Activated CD8-positive, alpha-beta T cell treated with anti-CD3 and anti-CD28 coated beads, Interleukin-2, amount 10 ng/mL, durations not matched to agents 7 days and 5 days (primary cell): ENCODE measurements at places on chromosomes 12 and 14. TPM values are rescaled to one million over a fixed set of nuclear protein-coding genes. Genes with fewer than 3 reads are reported as not detected.

GRCh38 chr12:71661977-71662530, 1.6 kb downstream of the ZFC3H1 start:
- H3K27me3 ChIP-seq: no peaks in the 10 kb centered on the region
- peak overlapping the region; percentile 100 for H3K27ac ChIP-seq
- no peak for DNase-seq

Gene IKZF4
- 19.9 TPM for total RNA-seq

DNA sequence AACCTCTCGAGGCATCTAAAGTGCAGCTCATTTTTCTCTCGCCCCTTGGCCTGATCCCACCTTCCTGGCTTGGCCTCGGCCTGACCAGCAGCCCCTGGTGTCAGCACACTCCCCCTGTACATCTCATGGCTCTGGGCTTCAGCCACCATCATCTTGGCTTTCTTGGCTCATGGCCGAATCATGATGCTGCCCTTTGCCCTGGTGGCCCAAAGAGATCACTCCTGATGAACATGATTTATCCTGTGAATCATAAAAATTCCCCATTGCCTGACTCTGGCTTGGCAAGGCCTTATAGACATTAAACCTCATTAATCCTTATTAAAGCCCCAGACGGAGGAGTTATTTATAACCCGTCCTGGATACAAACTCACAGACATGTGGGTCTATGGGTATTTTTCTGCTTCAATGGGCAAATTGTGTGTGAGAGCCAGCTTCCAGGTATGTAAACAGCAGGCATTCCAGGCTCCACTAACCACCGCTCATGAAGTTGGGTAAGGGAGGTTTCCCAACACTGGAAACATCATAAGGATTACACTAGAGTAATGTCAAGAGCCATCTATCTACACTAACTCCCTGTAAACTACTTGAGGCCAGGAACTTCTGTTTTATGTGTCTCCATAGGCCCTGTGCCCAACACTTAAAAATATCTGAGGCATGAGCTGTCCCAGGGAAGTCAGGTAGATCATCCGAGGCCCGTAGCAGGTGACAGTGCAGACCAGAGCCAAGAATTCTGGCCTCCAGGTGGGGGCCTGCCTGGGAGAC, 171.2 kb downstream of the TTC8 start:
- no peak for DNase-seq
- H3K4me1 ChIP-seq: no peaks in the 10 kb centered on the region
- no peaks in the 10 kb centered on the region for H3K36me3 ChIP-seq
- H3K27ac ChIP-seq: no peak overlapping the region

DNA sequence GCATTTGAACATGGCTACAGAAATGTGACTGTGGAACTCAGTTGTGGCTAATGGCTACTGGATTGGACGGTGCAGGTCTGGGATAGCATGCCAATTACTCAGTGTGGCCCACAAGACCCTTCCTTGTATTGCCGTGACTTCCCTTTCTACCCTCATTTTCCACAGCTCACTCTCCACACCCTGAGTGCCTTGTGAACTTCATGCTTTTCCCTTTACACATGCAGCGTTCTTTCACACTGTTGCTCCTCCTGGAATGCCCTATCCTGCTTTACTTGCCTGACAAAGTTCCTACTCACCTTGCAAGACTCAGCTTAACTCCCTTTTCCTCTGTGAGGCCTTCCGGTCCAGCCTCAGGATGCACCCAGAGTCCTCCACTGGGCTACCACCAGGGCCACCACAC, 46.8 kb upstream of the MAX start:
- no peak overlapping the region for H3K27ac ChIP-seq
- DNase-seq: no peak
- no peaks in the 10 kb centered on the region for H3K36me3 ChIP-seq
- peaks cover 11% of the 10 kb centered on the region for H3K27me3 ChIP-seq
- no peaks in the 10 kb centered on the region for H3K4me1 ChIP-seq

- no peaks in the 10 kb centered on the region for H3K27me3 ChIP-seq
- peaks cover 3% of the 10 kb centered on the region for H3K36me3 ChIP-seq
- no peak overlapping the region for H3K27ac ChIP-seq
- no peaks in the 10 kb centered on the region for H3K4me1 ChIP-seq
- DNase-seq: no peak
- H3K4me3 ChIP-seq: no peak overlapping the region
Measured at GRCh38 chr12:12979731-12980259, 20.3 kb downstream of the HEBP1 start.

GRCh38 chr12:94623161-94623920, 27.0 kb downstream of the TMCC3 start:
- no peaks in the 10 kb centered on the region for H3K36me3 ChIP-seq
- H3K27me3 ChIP-seq: no peaks in the 10 kb centered on the region
- H3K4me3 ChIP-seq: no peak overlapping the region

- H3K27me3 ChIP-seq: no peaks in the 10 kb centered on the region
- H3K4me1 ChIP-seq: no peaks in the 10 kb centered on the region
- no peak overlapping the region for H3K27ac ChIP-seq
- no peaks in the 10 kb centered on the region for H3K36me3 ChIP-seq
- no peak for DNase-seq
- no peak overlapping the region for H3K4me3 ChIP-seq
Measured at GRCh38 chr12:90829044-90829443, 125.9 kb downstream of the CCER1 start.

Gene ERC1
- total RNA-seq: 25.2 TPM

Gene SPTLC2
- total RNA-seq: 80.4 TPM

- H3K27me3 ChIP-seq: peaks cover 19% of the 10 kb centered on the region
- DNase-seq: peak; percentile 99
- peaks cover 34% of the 10 kb centered on the region for H3K36me3 ChIP-seq
Measured at GRCh38 chr12:71754461-71755145, at the start of gene RAB21. Gene RAB21, plus strand, starts transcription at chr12:71754863. Its CDS starts 267 bp downstream, at chr12:71755130.

DNA sequence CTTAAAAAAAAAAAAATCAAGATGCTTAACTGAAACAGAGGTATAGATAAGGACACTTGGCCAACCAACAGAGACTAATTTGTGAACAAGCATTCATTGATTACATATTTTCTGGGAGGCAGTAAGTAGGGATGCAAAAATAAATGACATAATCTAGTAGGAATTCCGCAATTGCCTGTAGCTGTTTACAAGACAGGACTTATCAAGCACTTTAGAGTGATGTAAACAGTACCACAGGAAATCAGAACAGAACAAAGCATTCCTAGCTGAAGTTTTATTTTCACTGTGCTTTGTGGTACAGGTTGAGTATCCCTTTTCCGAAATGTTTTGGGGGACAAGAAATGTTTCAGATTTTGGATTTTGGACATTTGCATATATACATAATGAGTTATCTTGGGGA, 68.2 kb upstream of the FGD4 start:
- H3K4me3 ChIP-seq: no peak overlapping the region
- H3K4me1 ChIP-seq: no peaks in the 10 kb centered on the region
- H3K27ac ChIP-seq: no peak overlapping the region
- H3K27me3 ChIP-seq: no peaks in the 10 kb centered on the region
- no peak for DNase-seq

Gene C12orf76
- 15.5 TPM for total RNA-seq

- DNase-seq: no peak
- H3K27ac ChIP-seq: no peak overlapping the region
- H3K4me1 ChIP-seq: peaks cover 25% of the 10 kb centered on the region
- peak overlapping the region; percentile 12 for H3K4me3 ChIP-seq
Measured at GRCh38 chr14:51653775-51654532, 2.2 kb downstream of the FRMD6 start.

- peak overlapping the region; percentile 93 for H3K27ac ChIP-seq
- peaks cover 43% of the 10 kb centered on the region for H3K4me1 ChIP-seq
- peaks cover 7% of the 10 kb centered on the region for H3K36me3 ChIP-seq
- no peak for DNase-seq
- H3K4me3 ChIP-seq: peak overlapping the region; percentile 97
Measured at GRCh38 chr14:73457924-73458182, 493 bp downstream of the NUMB start.

Gene FBXL14
- total RNA-seq: 28.9 TPM

- no peaks in the 10 kb centered on the region for H3K27me3 ChIP-seq
- H3K36me3 ChIP-seq: peaks cover 16% of the 10 kb centered on the region
- no peak overlapping the region for H3K27ac ChIP-seq
- DNase-seq: no peak
- no peaks in the 10 kb centered on the region for H3K4me1 ChIP-seq
- no peak overlapping the region for H3K4me3 ChIP-seq
Measured at GRCh38 chr14:35632271-35632670, 98.3 kb downstream of the INSM2 start.

- H3K36me3 ChIP-seq: no peaks in the 10 kb centered on the region
- no peak overlapping the region for H3K4me3 ChIP-seq
- H3K27me3 ChIP-seq: no peaks in the 10 kb centered on the region
- no peaks in the 10 kb centered on the region for H3K4me1 ChIP-seq
- DNase-seq: no peak
Measured at GRCh38 chr14:99004112-99004511, 267.9 kb downstream of the BCL11B start.

- DNase-seq: no peak
- peaks cover 2% of the 10 kb centered on the region for H3K4me1 ChIP-seq
- H3K27me3 ChIP-seq: peaks cover 4% of the 10 kb centered on the region
- no peaks in the 10 kb centered on the region for H3K36me3 ChIP-seq
- H3K4me3 ChIP-seq: no peak overlapping the region
Measured at GRCh38 chr12:2187195-2187945, 134.6 kb downstream of the CACNA1C start.

- no peaks in the 10 kb centered on the region for H3K27me3 ChIP-seq
- peak overlapping the region; percentile 65 for H3K27ac ChIP-seq
- DNase-seq: no peak
- peaks cover 8% of the 10 kb centered on the region for H3K36me3 ChIP-seq
- peaks cover 25% of the 10 kb centered on the region for H3K4me1 ChIP-seq
Measured at GRCh38 chr12:89156340-89156739, 196.0 kb downstream of the DUSP6 start.

Gene KRT85
- not detected for total RNA-seq

Gene ACOT2
- total RNA-seq: 11.3 TPM

Gene SLC25A21
- not detected for total RNA-seq

Gene NEUROD4
- not detected for total RNA-seq

GRCh38 chr12:116415408-116416108, 138.1 kb upstream of the MED13L start:
- H3K4me1 ChIP-seq: peaks cover 4% of the 10 kb centered on the region
- no peak for DNase-seq
- H3K4me3 ChIP-seq: no peak overlapping the region
- no peaks in the 10 kb centered on the region for H3K27me3 ChIP-seq

DNA sequence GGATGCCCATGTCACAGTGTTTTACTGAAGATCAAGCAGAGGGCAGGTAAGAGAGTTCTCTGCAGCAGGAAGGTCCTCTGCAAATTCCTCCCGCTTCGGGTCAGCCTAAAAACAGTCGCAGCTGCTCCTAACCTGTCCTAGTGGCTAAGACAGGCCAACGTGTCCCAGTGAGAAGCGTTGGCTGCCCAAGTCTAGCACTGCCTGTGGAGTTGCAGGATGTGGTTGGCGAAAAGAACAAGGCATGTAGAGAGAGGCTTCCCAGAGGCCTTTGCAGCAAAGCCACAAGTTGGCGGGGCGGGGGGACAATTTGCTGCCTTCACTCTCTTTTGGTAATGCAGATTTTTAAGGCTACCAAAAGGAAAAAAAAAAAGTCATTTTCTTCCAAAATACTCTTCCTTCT, 340.1 kb downstream of the BCL11B start:
- peak overlapping the region; percentile 91 for H3K27ac ChIP-seq
- H3K4me1 ChIP-seq: peaks cover 52% of the 10 kb centered on the region
- no peaks in the 10 kb centered on the region for H3K27me3 ChIP-seq
- H3K36me3 ChIP-seq: peaks cover 2% of the 10 kb centered on the region
- H3K4me3 ChIP-seq: peak overlapping the region; percentile 64
- DNase-seq: peak; percentile 89

DNA sequence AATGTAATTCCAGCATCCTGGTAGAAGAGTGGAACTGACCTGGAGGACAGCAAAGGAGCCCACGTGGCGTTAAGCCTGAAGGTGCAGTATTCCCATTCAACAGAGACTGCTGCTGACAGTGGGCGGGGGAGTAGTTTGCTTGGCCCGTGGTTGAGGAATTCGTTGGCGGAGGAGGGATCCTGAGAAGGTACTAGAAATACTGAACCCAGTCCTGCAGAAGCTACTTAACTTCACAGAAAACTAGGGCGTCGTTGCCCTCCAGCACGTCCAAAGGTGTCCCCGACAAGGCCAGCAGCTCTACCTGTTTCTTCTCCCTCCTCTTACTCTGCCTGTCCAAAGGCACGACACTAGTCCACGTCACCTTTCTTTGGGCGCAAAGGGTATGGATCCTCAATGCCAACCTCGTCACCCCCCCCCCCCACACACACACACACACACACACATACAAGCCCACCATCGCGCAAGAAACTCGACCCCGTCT, 303 bp downstream of the PUS7L start:
- no peaks in the 10 kb centered on the region for H3K27me3 ChIP-seq
- H3K4me3 ChIP-seq: peak overlapping the region; percentile 97
- peaks cover 53% of the 10 kb centered on the region for H3K36me3 ChIP-seq
- H3K4me1 ChIP-seq: peaks cover 61% of the 10 kb centered on the region

DNA sequence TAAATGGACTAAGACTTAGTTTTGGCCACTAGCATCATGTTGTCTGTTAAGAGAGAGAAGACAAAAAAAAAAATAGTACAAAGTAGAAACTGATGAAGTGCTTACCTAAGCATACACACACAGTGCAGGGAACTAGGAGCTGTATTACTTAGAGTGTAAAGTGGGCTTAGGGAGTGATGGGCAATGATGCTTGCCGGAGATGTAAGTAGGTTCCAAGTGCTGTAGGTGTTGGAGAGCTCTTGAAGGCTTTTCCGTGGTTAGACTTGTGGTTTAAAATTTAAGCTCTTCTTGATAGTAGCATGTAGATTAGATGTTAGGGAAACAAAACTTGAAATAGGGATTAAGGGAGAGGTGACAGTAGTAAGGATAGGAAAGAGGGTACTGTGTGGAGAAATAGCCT, 34.7 kb downstream of the MIA2 start:
- peak overlapping the region; percentile 93 for H3K4me3 ChIP-seq
- no peaks in the 10 kb centered on the region for H3K27me3 ChIP-seq
- H3K36me3 ChIP-seq: peaks cover 40% of the 10 kb centered on the region
- H3K4me1 ChIP-seq: peaks cover 62% of the 10 kb centered on the region

DNA sequence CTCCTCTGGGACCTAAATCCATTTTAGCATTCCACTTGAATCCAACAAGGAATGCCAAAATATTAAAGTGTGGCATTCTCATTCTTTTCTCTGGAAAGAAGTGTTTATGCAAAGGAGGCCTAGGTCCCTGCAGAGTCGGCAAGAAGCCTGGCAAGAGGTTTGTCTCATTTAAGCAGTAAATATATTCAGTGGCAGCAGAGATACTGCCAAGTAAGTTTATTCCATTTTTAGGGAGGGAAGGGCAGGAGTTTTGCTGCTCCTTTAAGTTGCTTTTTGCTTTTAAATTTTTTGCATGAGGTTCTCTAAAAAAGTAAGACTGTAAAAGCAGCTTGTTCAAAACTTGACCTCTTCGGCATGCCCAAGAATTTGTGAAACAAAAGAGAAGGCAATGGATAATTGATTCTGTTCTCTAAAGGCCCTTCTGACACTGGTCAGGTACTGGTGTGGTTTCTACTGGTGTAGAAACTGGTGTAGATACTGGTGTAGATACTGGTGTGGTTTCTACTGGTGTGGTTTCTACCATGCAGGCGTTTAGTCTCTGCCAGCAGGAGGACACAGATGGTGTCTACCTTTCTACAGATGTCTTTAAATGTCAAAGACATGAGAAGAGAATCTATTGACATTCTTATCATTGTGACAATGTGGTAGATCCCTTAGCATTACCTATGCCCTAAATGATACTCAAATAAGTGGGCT, 107.3 kb downstream of the SAMD4A start:
- no peak for DNase-seq
- peaks cover 33% of the 10 kb centered on the region for H3K4me1 ChIP-seq
- no peak overlapping the region for H3K27ac ChIP-seq
- peaks cover 48% of the 10 kb centered on the region for H3K27me3 ChIP-seq

GRCh38 chr14:89900802-89901201, 53.7 kb downstream of the EFCAB11 start:
- no peaks in the 10 kb centered on the region for H3K36me3 ChIP-seq
- no peak for DNase-seq
- no peak overlapping the region for H3K27ac ChIP-seq
- H3K4me1 ChIP-seq: peaks cover 11% of the 10 kb centered on the region
